ENCODE measurements at places on chromosomes 4 and X.

- no peak for DNase-seq
Measured at GRCh38 chr4:23930750-23931488, 41.1 kb upstream of the PPARGC1A start.

- no peak for DNase-seq
Measured at GRCh38 chr4:149493492-149493891, 322.2 kb downstream of the IQCM start.

- no peak for DNase-seq
Measured at GRCh38 chr4:61545902-61546480, 345.9 kb downstream of the ADGRL3 start.

GRCh38 chr4:40192114-40193015 lies 4.5 kb upstream of the RHOH start:
- no peak for DNase-seq

DNA sequence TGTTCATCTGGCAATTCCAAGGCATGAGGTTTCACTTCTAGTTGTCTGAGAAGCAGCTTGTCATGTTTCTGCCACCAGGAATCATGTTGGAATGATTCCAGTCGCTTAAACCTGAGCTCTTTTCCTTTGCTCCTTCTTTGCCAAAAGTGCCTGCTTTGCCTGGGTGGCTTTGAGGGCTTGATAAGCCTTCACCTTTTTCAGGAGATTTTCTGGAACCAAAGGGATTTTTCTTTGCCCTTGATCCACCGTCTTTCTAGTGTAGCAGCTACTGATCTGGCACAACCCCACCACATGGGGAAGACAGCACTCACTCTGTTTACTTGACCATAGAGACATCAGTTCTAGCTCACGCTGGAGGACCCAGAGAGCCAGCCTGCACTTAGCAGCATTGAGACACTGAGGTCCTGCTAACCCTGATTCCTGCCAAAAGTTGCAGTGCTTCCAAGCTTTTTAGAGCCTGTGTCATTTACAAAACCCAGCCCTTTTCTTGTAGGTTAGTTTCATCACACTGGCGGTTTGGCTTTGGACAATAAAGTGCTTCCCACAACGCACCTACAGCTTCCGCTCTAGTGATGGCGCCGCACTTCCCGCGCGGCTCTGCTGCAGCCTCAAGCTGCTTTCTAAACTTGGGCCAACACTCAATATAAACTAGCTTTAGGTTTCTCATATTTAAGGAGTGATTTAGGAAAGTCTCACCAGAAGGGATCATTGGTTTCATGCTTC lies 7.3 kb upstream of the CCNI start:
- no peak for DNase-seq

Measured in stimulated activated CD4-positive, alpha-beta T cell treated with anti-CD3 and anti-CD28 coated beads, Interleukin-1b, Interleukin-23, amount 100 ng/mL, for 1 hour (primary cell).